Stimulated activated CD4-positive, alpha-beta T cell treated with anti-CD3 and anti-CD28 coated beads, Interleukin-1b, Interleukin-23, amount 100 ng/mL, for 1 hour (primary cell): ENCODE measurements at places on chromosomes 13 and 19.

- DNase-seq, result no peak
Observed at GRCh38 chr13:77001963-77002587, 10.2 kb downstream of the CLN5 start.

DNA sequence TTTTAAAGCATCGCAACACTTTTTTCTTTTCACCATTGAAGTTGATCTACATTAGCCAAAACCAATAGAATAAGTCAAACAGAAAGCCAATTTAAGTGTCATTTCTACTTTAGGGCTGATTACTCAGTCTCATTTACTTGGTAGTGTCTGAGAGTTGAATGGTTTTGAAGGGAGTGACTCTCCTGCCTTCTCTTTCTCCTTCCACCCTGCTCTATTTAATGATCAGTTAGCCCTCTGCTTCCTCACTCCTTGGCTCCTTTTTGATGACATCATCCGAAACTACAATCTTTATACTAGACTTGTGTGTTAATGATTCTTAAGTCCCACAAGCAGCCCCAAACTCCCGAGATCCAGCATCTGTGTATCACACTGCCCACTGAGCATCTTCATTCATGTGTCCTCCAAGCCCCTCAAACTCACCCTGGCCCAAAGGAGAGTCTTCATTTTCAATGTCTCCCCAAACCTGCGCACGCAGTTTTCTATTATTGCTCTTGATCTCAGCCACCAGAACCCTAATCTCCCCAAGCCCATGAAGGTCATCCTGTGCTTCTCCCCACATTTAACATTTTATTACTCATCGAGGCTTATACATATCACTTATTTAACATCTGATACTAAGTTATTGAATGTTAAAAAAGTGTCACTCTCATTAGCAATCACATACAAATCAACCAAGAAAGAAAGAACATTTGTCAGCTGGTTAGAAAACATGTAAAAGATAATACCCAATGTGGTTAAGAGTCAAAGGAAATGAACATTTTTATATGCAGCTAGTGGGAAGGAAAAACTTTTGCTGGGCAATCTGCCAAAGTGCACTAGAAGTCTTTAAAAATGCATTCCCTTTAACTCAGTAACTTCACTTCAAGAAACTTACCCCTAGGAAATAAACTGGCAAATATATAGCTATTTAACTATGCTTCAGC is 32.2 kb upstream of the ARGLU1 start:
- DNase-seq, result no peak

- no peak for DNase-seq
Observed at GRCh38 chr19:52943884-52944643, 18.6 kb downstream of the ZNF816 start.

- no peak for DNase-seq
Observed at GRCh38 chr13:40983259-40983658, 35.9 kb downstream of the ELF1 start.

- no peak for DNase-seq
Observed at GRCh38 chr19:1854542-1855039, 6.3 kb upstream of the REXO1 start.
